ENCODE measurements at places on chromosomes 7 and 10. TPM values are rescaled to one million over a fixed set of nuclear protein-coding genes. Genes with fewer than 3 reads are reported as not detected.

Gene GRID2IP
- polyA plus RNA-seq, result 0.77 TPM

Gene AMPH
- polyA plus RNA-seq, result 12.4 TPM

Gene SP8
- polyA plus RNA-seq, result not detected

Gene CDH23
- polyA plus RNA-seq, result 2.9 TPM

Gene AASS
- 70.5 TPM for polyA plus RNA-seq

Gene ZNF467
- 23.9 TPM for polyA plus RNA-seq

Gene EIF4EBP2
- 76.8 TPM for polyA plus RNA-seq

All from left lung (tissue), 14 donors.